ENCODE measurements at places on chromosomes 11 and 22.

DNA sequence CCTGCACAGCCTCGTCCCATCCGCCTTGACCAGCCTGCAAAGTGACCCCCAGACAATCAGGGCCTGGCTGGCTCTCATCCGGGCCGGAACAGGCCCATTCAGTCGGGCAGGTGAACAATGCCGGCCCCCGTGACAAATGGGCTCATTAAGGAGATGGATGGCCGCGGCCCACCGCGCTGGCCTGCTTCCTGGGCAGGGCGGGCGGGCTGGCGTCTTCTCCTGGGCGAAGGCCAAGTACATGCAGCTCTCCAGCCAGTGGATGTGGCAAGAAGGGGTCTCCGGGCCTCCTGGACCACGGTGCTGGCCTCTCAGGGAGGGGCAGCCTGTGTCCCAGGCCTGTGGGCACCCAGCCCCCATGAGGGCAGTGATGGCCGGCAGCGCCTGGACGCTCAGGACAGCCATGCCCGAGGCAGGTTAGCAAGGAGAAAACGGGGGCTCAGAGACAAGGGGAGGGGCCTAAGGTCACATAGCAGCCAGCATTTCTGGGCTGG, 1022.8 kb downstream of the BRD1 start:
- no peak for DNase-seq

GRCh38 chr11:24734742-24735237, 237.9 kb downstream of the LUZP2 start:
- DNase-seq = no peak

GRCh38 chr11:117663821-117664220, 133.2 kb downstream of the DSCAML1 start:
- DNase-seq = no peak

DNA sequence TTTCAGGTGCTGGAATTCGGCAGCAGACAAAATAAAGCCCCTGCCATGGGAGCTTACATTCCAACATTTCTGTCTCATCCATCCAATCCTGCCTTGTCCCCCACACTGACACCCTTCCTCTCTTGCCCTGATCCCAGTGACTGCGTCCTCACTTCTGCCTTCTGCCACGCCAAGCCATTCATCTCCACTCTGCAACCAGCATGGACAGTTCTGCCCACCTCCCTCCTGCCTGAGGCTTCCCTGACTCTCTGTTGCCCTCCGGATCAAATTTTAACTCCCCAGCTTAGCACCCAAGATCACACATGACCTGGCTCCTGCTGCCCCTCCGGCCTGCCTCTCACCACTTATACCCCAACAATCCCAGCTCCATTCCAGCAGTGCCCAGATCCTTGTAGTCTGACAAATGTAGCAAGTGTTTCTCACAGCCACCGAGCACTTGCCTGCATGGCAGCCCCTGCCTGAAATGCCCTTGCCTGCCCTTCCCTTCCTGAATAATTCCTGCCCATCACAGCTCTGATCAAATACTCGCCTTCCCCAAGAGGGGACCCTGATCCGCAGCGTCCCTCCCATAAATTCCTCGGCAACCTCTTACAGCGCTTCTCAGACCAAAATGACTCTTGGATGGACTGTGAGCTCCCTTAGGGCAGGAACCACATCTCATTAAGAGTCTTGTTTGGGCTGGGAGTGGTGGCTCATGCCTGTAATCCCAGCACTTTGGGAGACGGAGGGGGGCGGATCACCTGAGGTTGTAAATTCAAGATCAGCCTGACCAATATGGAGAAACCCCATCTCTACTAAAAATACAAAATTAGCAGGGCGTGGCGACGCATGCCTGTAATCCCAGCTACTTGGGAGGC, 2.3 kb downstream of the ACTN3 start:
- no peak for DNase-seq

Measured in amniotic stem cell (primary cell).